Activated CD8-positive, alpha-beta memory T cell treated with anti-CD3 and anti-CD28 coated beads for 1 hour (primary cell): ENCODE measurements at places on chromosomes 7 and 10.

GRCh38 chr10:45647118-45647517 lies 25.5 kb downstream of the ZFAND4 start:
- no peak for DNase-seq

DNA sequence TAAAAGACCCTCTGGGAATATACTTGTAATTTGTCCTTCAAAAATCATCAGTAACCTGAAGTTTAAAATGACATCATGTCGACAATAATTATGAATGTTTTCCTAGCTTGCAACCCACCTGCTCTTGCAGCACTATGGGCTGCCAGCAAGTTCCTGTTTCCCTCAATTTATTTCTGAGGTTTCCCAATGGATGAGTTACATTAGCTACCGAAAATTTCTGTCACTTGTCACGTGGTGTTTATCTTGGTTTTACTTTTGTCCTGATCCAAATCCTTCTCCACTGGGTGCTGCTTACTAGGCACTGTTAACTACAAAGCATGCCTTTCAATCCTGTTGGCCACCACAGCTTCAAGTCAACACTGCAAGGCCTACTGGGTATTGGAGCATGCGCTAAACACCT lies 31.5 kb downstream of the GIMAP8 start:
- no peak for DNase-seq

DNA sequence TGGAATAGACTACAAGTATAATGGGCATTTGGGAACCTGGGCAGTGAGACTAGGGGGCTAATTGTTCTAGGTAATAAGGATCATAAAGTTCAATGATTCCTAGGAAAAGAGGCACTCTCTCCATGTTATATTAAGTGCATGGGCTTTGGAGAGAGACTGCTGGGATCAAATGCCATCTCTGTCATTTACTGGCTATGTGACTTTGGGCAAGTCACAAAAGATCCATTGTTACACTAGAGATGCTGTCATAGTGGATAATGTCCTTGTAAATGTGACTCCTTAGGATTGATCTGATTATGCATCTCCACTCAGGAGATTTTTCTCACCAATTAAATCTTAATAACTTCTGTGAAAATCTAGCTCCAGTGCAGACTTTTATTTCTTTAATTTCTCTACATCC lies 156.3 kb upstream of the CACNA2D1 start:
- DNase-seq, result no peak

DNA sequence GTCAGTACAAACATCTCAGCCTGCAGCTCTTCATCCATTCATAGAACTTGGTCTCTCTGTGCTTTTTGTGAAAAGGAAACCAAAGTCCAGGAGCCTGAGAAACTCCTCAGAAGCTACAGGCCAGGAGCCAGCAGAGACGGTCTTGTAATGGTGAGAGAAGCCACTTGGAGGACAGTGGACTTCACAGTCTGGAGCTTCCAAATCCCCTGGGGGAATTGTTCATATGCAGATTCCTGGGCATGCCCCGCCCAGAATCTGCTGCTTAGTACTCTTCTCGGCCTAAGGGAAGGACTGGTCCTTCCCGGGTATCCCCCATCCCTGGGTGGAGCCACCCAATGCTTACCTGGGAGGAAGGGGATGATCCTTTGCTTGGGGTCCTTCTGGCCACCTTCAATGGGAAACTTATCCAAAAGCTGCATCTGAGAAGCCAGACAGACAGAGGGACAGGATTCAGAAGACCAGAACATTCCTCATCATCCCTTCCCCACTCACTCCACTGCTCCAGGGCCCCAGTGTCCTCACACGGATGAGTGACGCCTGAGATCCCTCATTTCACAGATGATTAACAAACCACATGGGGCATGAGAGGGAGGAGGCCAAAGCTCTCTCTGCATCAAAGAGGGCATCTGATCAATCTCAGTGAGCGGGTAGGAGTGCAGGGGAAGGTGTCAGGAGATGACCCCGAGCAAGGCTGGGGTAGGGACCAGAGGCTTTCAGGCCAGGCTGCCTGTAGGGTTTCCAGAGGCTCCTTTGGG lies 88.4 kb downstream of the SH3PXD2A start:
- no peak for DNase-seq

GRCh38 chr10:112461029-112461887 lies 14.2 kb downstream of the VTI1A start:
- DNase-seq, result no peak

DNA sequence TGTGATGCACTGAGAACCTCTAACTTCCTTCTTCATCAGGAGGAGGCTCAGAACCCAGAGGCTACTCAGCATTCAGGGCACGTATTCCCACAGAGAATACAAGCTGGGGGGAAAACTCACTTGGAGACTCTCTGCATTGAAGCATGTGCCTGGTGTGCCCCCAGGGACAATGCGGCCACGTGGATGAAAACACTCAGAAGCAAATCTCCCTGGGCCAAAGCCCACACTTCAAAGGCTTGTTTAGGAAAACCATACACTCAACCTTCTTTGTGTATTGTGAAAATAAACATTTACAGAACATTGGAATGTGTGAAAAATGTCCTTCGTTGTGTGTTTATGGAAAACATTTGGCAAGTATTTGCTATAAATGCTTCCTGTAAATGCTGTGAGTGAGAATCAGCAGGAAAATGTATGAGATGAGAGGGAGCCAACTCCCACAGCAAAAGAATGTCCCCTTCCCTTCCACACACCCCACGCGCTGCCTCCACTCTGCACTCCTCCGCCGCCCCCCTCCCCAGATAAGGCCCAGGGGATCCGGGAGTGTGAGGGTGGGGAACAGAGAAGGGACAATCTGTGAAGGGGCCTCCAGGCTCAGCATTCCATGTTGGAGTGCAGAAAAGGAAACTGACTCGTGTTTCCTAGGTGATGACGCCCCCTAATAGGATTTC lies 339.5 kb downstream of the ELMO1 start:
- no peak for DNase-seq

GRCh38 chr7:105854498-105854897 lies 21.9 kb downstream of the ATXN7L1 start:
- DNase-seq, result no peak

DNA sequence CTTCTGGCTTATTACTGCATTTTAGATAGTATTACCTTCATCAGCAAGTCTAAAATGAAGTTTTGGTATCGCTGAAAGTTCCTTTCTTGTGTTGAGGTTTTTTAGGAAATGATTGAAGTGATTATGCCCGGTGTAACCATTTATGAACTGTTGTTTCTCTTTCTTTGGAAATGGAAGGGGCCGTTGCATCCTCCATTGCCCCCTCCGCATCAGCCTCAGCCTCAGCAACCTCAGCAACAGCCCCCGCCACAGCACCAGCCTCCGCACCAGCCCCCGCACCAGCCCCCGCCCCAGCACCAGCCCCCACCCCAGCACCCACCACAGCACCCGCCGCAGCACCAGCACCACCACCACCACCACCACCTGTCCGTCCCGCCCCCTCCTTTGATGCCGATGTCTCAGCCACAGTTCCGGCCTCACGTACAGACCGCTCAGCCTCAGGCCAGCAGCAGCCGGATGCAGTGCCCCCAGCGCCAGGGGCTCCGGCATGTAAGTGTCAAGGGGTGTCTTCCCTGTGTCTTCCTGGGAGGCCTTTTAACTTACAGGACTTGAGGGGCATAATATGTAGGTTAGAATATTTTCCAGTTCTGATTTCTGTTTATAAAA lies 72.6 kb downstream of the SHH start:
- DNase-seq, result no peak

DNA sequence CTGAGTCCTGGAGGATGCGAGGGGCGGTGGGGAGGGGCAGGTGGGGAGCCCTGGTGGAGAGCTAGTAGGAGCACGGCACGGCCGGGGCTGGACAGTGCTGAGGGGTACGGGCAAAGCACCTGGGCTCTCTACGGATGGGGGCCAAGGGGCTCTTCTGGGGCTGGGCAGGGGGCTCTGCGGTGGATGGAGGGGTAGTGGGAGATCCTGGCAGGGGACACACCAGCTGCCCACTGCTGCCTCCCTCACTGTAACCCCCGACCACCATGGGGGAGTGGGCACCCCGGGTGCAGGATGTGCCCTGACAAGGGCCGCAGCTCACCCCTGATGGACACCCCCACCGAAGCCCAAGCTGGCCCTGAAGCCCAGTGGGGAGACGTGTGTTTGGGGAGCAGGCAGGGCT lies 203.3 kb downstream of the ELFN1 start:
- no peak for DNase-seq

GRCh38 chr7:111951052-111951451 lies 255.1 kb downstream of the DOCK4 start:
- no peak for DNase-seq

DNA sequence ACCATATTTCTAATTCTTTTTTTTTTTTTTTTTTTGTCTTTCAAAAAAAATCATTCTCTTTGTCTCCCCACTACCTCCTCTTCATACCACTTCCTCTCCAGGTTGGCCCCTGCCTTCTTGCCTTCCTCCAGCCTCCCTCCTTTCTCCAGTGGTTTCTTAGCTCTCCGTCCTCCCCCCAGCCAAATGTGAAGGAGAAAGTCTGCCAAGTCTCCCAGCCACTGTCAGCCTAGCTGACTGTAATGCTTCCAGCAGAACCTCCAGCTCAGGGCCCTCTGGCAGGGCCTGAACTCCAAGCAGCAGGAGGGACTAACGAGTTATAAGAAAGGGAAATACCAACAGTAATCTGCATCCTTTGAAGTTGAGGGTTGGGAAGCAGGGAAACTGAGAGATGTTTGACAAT lies 35.5 kb upstream of the BICC1 start:
- no peak for DNase-seq

DNA sequence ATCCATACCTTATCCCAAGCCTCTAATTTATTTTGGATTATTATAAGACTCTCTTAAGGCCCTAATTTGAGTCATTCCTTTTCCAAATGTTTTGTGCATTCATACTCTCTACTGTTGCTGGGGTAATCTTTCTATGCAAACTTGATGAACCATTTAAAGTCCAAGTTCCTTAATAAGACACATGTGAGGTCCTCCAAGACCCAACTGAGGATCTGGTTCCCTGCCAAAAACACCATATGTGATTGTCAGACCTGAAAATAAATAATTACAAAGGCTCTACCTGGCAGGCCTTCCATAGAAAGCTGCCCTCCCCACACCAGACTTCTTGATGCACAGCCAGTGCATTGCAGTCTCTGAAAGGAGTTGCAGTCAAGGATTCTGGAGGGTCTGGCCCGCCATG lies 257.9 kb upstream of the AKR1E2 start:
- DNase-seq, result no peak

DNA sequence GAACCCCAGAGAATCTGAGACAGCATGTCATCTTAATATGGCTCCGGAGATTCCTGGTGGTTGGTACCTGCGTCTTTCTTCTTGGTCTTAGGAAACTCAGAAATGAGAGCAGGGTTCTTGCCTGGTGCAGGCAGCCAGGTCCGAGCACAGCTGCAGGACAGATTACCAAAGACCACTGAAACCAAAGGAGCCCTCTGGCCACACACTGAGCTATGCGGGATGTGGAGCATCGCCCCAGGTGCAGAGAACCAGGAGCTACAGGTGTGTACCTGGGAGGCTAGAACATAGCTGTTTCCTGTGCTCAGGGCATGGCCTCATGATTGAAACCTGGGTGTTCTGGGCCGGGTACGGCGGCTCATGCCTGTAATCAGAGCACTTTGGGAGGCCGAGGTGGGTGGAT lies 635.4 kb downstream of the CALN1 start:
- no peak for DNase-seq

GRCh38 chr7:44796034-44796503 lies 412 bp upstream of the PPIA start:
- DNase-seq, result no peak

DNA sequence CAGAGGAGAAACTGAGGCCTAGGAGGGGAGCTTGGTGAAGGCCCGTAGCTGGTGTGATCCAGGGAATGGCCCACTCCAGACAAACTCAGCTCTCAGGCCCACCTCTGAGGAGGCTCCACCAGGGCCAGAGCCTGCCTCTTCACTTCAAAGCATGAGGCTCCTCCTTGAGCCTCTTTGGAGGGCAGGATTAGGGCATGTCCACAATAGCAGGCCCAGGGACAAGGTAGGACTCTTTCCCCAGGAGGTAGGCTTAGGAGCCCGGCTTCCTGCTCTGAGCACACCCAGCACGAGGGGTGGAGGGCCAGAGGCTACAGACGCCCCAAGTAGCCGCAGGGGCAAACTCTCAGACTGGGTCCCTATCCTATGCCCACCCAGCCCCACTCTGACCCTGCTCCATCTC lies 164.6 kb upstream of the ZMIZ1 start:
- DNase-seq, result no peak
